GM04504 (cell line): ENCODE measurements at places on chromosomes 13 and 19.

DNA sequence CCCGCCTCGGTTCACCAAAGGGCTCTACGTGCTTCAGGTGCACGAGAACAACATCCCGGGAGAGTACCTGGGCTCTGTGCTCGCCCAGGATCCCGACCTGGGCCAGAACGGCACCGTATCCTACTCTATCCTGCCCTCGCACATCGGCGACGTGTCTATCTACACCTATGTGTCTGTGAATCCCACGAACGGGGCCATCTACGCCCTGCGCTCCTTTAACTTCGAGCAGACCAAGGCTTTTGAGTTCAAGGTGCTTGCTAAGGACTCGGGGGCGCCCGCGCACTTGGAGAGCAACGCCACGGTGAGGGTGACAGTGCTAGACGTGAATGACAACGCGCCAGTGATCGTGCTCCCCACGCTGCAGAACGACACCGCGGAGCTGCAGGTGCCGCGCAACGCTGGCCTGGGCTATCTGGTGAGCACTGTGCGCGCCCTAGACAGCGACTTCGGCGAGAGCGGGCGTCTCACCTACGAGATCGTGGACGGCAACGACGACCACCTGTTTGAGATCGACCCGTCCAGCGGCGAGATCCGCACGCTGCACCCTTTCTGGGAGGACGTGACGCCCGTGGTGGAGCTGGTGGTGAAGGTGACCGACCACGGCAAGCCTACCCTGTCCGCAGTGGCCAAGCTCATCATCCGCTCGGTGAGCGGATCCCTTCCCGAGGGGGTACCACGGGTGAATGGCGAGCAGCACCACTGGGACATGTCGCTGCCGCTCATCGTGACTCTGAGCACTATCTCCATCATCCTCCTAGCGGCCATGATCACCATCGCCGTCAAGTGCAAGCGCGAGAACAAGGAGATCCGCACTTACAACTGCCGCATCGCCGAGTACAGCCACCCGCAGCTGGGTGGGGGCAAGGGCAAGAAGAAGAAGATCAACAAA lies 2.6 kb downstream of the PCDH17 start:
- DNase-seq, result no peak

GRCh38 chr19:50803633-50804419 lies 13.6 kb downstream of the ACP4 start:
- no peak for DNase-seq

- no peak for DNase-seq
Observed at GRCh38 chr19:12580180-12580694, 29.0 kb upstream of the ZNF564 start.

DNA sequence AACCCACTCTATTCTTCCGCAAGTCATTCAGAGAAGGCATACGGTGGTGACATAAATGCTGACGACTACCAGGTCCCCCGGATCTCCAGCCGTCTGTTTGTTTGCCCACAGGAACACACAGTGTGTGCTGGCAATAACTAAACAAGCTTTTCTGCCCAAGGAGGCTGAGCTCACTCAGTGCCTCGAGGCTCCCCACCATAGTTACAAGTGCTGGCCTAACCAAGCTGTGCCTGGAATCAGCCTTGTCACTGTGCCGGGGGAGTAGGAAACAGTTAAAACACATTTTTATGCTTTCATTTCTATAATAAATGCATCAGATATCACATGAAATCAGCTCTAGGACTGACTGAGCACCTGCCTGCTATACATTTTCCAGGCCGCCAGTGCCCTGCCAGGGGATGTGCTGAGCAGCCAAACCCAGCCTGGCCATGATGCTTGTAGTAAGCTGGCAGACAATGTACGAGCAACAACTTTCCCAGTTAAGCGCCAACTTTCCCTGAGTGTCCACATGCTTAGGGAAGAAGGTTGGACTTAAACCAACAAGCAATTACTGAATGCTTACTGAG lies 28.1 kb downstream of the BRD4 start:
- DNase-seq, result no peak

- no peak for DNase-seq
Observed at GRCh38 chr13:96824140-96824539, 170.1 kb downstream of the OXGR1 start.
